ENCODE measurements at places on chromosomes 3 and 15. TPM values are rescaled to one million over a fixed set of nuclear protein-coding genes. Genes with fewer than 3 reads are reported as not detected.

The CYP19A1 gene
- total RNA-seq: not detected

The MASP1 gene
- total RNA-seq: not detected

The LYZL4 gene
- not detected for total RNA-seq

The FBXL2 gene
- total RNA-seq: 14.7 TPM

The SKOR1 gene
- total RNA-seq: not detected

The FBXO40 gene
- not detected for total RNA-seq

The PRTG gene
- total RNA-seq: not detected

The TRA2B gene
- 151 TPM for total RNA-seq

The GAP43 gene
- not detected for total RNA-seq

The PRC1 gene
- 183 TPM for total RNA-seq

The GRIP2 gene
- total RNA-seq: 0.81 TPM

The WDR49 gene
- total RNA-seq: not detected

The TUBGCP5 gene
- total RNA-seq: 19.4 TPM

The MITF gene
- 1.8 TPM for total RNA-seq

The TPRG1 gene
- 0.42 TPM for total RNA-seq

The NDN gene
- 7.5 TPM for total RNA-seq

The PRSS50 gene
- not detected for total RNA-seq

The PLA2G4E gene
- total RNA-seq: 0.14 TPM

The KLHL6 gene
- total RNA-seq: 0.11 TPM

The CCDC39 gene
- total RNA-seq: not detected

The AHSG gene
- total RNA-seq: 0.21 TPM

The GPR160 gene
- total RNA-seq: 0.10 TPM

The FGF12 gene
- total RNA-seq: not detected

The CPOX gene
- total RNA-seq: 26.9 TPM

The SPSB4 gene
- total RNA-seq: not detected

The ALG1L2 gene
- not detected for total RNA-seq

The FURIN gene
- total RNA-seq: 62.7 TPM

The TTLL13 gene
- not detected for total RNA-seq

The ZBED2 gene
- total RNA-seq: 108 TPM

The ARHGEF26 gene
- 5.2 TPM for total RNA-seq

The FNDC3B gene
- total RNA-seq: 52.3 TPM

The ZNF860 gene
- 7.9 TPM for total RNA-seq

The SCN11A gene
- not detected for total RNA-seq

The TM6SF1 gene
- not detected for total RNA-seq

The TRANK1 gene
- total RNA-seq: 1.9 TPM

The TRH gene
- not detected for total RNA-seq

The TTLL3 gene
- 5.5 TPM for total RNA-seq

The VIPR1 gene
- 3.2 TPM for total RNA-seq

The RAB11A gene
- 226 TPM for total RNA-seq

The CD80 gene
- total RNA-seq: not detected

The DNAJC13 gene
- 37.3 TPM for total RNA-seq

The PPP2R3A gene
- 15.4 TPM for total RNA-seq

The NPAP1 gene
- total RNA-seq: not detected

The TRIM69 gene
- total RNA-seq: 10.2 TPM

The CELF6 gene
- total RNA-seq: 0.17 TPM

The CLEC3B gene
- total RNA-seq: not detected

The NAA80 gene
- total RNA-seq: 14.3 TPM

The ARGFX gene
- total RNA-seq: not detected

The SRP14 gene
- total RNA-seq: 136 TPM

The CACNA1D gene
- 0.14 TPM for total RNA-seq

The RAD54L2 gene
- 12.9 TPM for total RNA-seq

The THPO gene
- not detected for total RNA-seq

The CTNNB1 gene
- total RNA-seq: 461 TPM

The LINGO1 gene
- total RNA-seq: 0.07 TPM

The RPL39L gene
- total RNA-seq: 48.2 TPM

All from foreskin keratinocyte (primary cell).